Esophagus mucosa (tissue), 1 donor: ENCODE measurements at places on chromosomes 5 and 9. TPM values are rescaled to one million over a fixed set of nuclear protein-coding genes. Genes with fewer than 3 reads are reported as not detected.

The CDK5RAP2 gene
- total RNA-seq: 31.6 TPM

DNA sequence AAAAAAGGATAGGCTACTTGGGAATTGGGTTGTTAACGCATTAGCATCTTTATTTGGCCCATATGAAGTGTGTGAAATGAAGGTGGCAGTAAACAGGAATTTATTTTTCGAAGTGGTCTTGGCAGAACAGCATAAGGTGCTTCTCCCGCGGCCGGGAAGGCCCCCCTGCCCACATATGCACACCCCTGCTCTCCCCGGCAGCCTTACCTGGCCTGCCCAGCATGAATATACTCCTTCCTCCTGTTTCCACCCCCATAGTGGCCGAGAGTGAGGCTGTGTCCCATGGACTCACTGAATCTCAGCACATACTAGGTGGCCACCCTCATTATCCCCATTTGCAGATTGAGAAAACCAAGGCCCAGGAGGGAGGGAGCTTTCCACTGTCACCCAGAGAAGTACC is 54.0 kb upstream of the OLFM1 start:
- no peak for ATAC-seq

DNA sequence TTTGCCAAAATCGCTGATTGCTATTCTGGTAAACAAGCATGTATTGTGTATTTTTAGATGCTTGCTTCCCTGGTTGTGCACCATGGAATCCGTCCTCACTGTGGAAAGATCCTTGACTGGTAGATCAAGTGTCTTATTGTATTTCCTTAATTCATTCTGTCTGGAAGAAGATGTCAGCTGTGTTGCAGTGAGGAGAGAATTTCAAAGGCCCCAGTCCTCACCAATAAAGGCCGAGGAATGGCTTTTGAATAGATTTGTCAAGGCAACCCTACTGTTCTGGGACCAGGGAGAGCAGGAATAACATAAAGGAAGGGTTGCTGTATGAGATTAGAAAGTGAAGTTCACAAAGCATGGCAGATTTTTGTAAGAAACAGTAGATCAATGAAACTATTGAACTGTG is 36.2 kb upstream of the POU5F2 start:
- ATAC-seq: no peak

- peak; percentile 48 for ATAC-seq
Observed at GRCh38 chr5:54217826-54218503, 92.4 kb downstream of the ARL15 start.

The FOXD4L4 gene
- total RNA-seq: 0.52 TPM

DNA sequence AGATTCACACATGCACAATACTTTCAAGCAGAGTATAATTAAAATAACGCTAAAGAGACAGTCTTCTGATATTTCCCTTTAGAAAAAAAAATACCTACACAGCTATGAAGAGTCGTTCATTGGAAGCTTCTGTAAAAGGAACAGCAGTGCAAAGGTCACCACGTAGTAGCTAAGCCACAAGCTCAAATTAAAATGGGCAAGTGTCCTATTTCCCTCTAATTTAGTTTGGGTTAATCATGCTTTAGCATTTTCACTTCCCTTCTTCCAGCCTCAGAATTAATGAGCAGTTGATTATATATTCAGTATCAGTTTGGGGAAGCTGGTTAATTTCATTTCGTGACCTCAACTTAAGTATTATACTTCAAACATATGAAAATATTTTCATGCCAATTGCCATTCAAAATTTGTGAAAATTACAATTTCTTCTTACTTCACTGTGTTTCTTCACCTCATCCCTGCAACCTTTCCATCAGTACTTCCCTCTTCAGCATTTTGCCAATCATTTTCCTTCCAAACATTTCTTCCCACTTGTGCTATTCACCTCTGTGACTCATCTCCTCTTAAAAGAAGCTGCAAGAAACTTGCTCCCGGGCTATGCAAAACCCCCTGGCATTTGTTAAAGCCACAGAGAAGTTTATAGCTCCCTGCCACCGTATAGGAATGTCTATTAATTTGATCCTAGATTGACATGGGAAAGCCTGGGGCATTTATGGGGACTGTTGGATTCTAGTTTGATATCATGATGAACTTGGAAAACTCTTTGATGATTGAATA is 83.0 kb downstream of the DMRTA1 start:
- no peak for ATAC-seq

DNA sequence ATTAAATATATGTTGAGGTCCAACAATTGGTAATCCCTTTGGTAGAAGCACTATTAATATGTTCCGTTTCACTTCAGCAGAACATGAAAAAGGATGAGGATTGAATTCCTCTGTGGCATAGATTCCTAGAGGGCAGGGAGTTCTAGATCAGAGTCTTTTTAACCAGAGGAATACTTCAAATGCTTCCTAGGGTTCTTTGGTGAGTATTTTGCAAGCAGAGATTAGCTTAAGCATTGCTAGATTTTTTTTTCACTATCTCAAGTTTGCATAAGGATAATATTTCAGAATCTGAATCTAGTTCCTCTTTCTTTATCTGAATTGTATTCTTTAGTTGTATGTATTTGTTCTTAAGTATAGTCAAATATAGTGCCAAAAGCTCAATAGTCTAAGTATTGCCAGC is 116.6 kb upstream of the ADAMTSL1 start:
- no peak for ATAC-seq

The CARTPT gene
- total RNA-seq: not detected

The PKN3 gene
- 2.5 TPM for total RNA-seq

The FOXI1 gene
- 0.16 TPM for total RNA-seq

DNA sequence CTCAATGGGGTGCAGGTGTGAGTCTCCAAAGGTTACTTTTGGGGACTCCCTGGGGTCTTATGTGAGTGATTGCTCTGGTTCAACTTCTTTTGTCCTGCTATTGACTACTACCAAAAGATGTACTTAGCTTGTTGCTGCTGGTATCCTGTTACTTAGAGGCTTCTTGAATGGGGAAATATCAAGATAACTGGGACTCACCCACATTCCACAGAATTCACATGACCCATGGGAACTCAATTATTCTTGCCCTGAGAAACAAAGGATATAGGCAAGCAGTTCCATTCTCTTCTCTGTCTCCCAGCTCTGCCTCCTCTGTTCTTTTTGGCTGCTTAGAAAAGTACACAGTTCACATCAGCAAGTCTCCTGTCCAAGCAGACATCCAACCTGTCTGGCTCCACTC is 105.9 kb downstream of the UNC13B start:
- ATAC-seq: no peak

The PAPPA gene
- 9.4 TPM for total RNA-seq

DNA sequence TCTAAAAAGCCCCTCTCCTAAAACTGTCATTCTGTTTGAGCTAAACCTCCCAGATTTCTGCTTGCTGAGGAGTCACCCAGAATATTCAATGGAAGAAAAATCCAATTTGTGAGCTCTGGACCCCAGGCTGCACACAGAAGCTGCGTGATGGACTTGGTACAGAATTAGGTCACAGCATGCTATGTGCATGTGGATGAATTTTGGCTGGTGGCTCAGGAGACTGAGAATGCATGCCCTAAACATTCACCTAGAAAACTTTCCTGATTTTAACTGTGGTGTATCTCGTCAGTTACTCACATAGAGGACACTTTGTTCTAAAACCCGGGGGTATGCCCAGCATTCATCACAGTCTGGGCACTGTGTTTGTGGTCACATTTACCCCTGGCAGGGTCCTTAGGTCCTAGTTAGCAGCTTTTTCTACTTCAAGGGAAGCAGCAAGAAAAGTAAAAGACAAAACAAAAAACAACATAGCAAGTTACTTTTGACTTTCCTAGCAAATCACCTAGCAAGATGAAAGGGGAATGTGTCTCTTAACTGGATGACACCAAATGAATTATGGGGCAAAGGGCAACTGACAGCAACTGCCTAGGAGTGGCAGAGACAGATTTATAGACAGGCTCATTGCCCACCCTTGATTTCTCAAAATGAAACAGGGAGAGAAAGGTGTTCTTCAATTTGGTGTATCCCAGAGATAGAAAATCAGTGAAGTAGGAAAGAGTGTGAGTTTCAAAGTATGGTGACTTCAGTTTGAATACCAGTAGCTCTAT is 8.3 kb upstream of the SHROOM1 start:
- ATAC-seq: no peak

DNA sequence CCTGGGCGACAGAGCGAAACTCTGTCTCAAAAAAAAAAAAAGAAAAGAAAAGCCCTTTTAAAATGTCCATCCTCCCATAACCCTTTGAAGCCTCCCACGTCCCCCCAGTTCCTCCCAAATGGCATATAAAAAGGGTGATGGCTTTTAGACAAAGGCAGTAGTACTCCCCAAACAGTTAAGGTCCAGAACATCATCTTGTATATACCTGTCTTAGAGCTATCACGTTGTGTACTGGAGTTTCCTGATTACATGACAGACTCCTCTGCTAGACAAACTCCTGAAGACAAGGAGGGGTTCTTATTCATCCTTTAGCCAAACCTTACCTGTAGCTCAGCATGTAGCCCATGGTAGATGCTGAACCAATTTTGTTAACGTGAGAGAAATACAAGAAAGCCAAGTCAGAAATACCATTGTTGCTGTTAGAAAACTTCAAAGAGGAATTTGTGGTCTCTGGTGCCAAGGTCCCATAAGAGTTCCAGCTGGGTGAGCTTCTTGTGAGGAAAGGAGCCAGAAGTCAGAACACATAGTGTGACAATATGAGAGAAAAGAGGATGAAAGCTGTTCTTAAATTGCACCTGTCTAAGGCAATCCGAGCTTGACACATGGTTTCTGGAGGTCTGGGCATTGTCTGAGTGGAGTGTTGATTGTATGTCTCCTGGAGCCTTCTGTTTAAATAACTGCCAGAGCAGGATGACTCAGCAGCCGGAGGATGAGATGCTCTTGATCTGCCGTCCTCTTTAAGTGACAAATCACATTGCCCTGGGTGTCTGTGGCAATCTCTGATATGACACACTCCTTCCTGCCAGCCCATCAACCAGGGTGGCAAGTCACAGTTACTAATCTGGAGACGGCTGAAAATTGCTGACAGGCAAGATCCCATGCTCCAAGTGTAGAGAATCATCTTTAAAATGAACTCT is 69.1 kb downstream of the ARRDC3 start:
- ATAC-seq: peak; percentile 87
